ENCODE measurements at places on chromosomes 12 and 14. TPM values are rescaled to one million over a fixed set of nuclear protein-coding genes. Genes with fewer than 3 reads are reported as not detected.
A peak's percentile ranks its signal among the peaks of the same experiment; 100 is the strongest.

DNA sequence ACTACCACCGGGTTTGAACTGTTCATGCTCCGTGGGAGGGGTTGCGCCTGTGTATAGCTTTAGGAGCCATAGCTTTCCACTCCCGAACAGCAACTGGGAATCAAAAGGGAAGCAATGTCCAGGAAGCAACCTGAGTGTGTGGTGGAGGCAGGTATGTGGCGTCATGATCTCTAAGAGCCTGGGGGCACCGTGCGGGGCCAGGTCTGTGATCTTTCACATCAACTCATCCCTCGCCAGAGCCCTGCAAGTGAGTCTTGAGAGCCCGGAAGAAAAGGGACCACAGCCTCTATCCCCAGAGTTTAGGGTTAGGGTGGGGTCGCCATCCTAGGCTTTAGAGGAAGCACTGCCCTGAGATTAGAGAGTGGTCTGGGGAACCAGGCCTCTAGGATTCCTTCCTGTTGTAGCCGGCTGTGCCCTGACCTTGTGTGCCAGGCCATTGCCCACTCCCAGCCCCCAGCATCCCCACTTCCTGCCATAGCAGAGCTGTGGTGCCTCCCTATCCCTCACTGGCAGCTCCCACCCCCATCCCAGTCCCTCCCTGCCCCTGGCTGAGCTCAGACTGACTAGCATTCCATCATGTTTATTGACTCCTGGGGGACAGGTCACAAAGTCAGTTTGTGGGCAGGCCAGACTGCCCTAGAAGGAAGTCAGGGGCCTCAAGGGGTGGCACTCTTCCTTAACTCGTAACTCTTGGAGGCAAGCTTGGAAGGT lies 745 bp upstream of the ADCY4 start:
- no peak for DNase-seq
- H3K4me3 ChIP-seq = no peak overlapping the region
- H3K4me1 ChIP-seq = peaks cover 66% of the 10 kb centered on the region
- peaks cover 45% of the 10 kb centered on the region for H3K27me3 ChIP-seq

The RD3L gene
- total RNA-seq = not detected

GRCh38 chr12:77734214-77734883 lies 96.3 kb upstream of the NAV3 start:
- H3K36me3 ChIP-seq = no peaks in the 10 kb centered on the region
- H3K27ac ChIP-seq = no peak overlapping the region
- no peaks in the 10 kb centered on the region for H3K4me1 ChIP-seq
- no peak overlapping the region for H3K4me3 ChIP-seq

GRCh38 chr12:108738170-108738569 lies 6.9 kb upstream of the CORO1C start:
- no peaks in the 10 kb centered on the region for H3K36me3 ChIP-seq
- H3K27ac ChIP-seq = no peak overlapping the region
- no peaks in the 10 kb centered on the region for H3K27me3 ChIP-seq
- no peak overlapping the region for H3K4me3 ChIP-seq
- H3K4me1 ChIP-seq = no peaks in the 10 kb centered on the region
- DNase-seq = no peak

- no peaks in the 10 kb centered on the region for H3K27me3 ChIP-seq
- DNase-seq = no peak
- H3K4me1 ChIP-seq = no peaks in the 10 kb centered on the region
- H3K4me3 ChIP-seq = no peak overlapping the region
- no peak overlapping the region for H3K27ac ChIP-seq
- no peaks in the 10 kb centered on the region for H3K36me3 ChIP-seq
Measured at GRCh38 chr12:117404203-117404853, 42.9 kb upstream of the NOS1 start.

DNA sequence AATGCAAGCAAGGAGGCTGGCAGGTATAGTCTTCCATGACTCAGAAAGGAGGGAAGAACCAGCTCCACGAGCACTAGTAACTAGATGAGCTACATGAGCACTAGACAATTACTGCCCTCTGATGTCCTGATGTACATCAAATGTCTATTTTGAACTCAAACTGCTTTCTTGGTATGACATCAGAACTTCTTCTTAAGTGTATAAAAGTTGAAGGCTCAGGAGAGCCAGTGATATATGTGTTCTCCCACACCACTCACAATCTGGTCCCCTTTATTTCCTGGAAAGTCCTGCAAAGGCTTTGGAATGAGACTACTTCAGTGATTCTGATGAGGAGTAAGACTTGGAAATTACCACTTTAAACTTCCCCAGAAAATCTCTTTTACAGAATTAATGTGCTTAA lies 18.5 kb upstream of the DHRS7 start:
- no peaks in the 10 kb centered on the region for H3K27me3 ChIP-seq
- no peak for DNase-seq
- peak overlapping the region; percentile 81 for H3K27ac ChIP-seq
- H3K36me3 ChIP-seq = no peaks in the 10 kb centered on the region

DNA sequence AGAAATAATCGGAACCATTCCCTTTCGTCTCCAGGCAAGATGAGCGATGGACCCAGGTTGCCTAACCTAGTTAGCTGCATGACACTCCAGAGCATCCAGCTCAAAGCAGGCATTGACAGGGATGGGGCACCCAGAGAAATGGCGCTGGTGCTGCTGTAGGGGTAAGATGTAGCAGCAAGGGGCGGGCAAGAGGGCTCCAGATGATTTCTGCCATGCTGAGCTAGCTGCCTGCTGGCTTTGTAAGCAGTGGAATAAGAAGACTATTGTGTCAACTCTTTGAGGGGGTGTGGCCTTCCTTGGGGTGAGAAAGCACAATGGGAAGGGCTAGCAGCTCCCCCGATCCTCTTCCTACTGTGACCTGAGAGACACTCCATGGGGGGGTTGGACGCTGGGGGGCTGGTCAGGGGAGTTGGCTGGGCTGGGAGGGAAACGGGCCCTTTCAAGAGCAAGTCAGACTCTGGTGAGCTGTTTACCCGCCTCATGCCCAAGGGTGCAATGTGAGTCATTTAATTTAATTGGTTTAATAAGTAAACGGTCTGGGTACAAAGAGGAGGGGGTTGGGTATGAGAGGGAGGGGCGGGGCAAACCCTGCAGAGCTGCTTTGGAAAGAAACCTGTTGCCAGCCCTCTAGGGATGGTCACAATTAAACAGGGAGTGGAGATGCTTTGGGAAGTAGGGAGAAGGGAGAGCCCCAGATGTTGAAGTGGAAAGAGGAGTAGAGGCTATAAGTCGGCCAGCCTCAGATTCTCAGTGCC lies 50.5 kb downstream of the B4GALNT3 start:
- H3K4me1 ChIP-seq = no peaks in the 10 kb centered on the region
- no peak for DNase-seq
- no peak overlapping the region for H3K4me3 ChIP-seq
- peaks cover 10% of the 10 kb centered on the region for H3K27me3 ChIP-seq
- H3K36me3 ChIP-seq = no peaks in the 10 kb centered on the region

GRCh38 chr14:90593254-90594040 lies 196.6 kb downstream of the CALM1 start:
- H3K27ac ChIP-seq = no peak overlapping the region
- no peaks in the 10 kb centered on the region for H3K36me3 ChIP-seq
- DNase-seq = no peak
- no peaks in the 10 kb centered on the region for H3K4me1 ChIP-seq

GRCh38 chr12:95533985-95534384 lies 17.3 kb downstream of the USP44 start:
- no peaks in the 10 kb centered on the region for H3K4me1 ChIP-seq
- H3K36me3 ChIP-seq = no peaks in the 10 kb centered on the region
- no peaks in the 10 kb centered on the region for H3K27me3 ChIP-seq
- no peak for DNase-seq

DNA sequence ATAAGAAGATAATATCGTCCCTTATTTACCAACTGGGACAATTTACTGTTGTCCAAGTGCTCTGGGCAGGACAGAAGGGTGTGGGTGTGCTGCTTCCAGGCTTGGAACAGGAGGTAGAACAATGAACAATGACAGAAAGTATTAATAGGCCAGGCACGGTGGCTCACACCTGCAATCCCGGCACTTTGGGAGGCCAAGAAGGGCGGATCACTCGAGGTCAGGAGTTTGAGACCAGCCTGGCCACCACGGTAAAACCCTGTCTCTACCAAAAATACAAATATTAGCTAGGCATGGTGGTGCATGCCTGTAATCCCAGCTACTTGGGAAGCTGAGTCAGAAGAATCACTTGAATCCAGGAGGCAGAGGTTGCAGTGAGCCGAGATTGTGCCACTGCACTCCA lies 2.5 kb downstream of the IFI27 start:
- no peak overlapping the region for H3K27ac ChIP-seq
- no peaks in the 10 kb centered on the region for H3K36me3 ChIP-seq
- no peak overlapping the region for H3K4me3 ChIP-seq
- H3K27me3 ChIP-seq = peaks cover 33% of the 10 kb centered on the region

GRCh38 chr12:4112734-4113325 lies 160.7 kb upstream of the CCND2 start:
- no peak for DNase-seq
- no peaks in the 10 kb centered on the region for H3K36me3 ChIP-seq
- no peaks in the 10 kb centered on the region for H3K27me3 ChIP-seq
- peaks cover 13% of the 10 kb centered on the region for H3K4me1 ChIP-seq

The HOXC10 gene
- total RNA-seq = not detected

DNA sequence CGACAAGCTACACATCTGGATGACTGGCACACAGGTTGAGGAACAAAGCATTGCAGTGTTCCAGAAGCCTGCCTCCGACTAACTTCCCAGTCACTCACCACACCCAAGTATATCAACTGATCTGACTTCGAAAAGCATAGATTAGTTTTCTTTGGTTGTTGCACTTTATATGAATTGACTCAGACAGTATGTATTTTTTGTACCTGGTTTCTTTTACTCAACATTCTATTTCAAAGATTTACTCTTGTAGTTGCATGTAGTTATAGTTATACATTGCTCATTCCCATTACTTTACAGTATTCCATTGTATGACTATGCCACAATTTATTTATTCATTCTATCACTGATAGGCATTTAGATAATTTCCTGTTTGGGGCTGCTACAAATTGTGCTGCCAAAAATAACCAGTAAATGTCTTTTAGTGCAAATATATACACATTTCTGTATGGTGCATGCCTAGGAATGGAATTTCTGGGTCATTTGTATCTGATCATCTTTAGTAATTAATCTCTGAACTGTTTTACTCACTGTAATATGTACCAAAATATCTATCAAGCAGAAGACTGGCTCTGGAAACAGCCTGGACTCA lies 17.8 kb downstream of the PLCZ1 start:
- no peaks in the 10 kb centered on the region for H3K36me3 ChIP-seq
- no peak for DNase-seq
- no peaks in the 10 kb centered on the region for H3K4me1 ChIP-seq
- H3K27me3 ChIP-seq = no peaks in the 10 kb centered on the region
- no peak overlapping the region for H3K27ac ChIP-seq
- no peak overlapping the region for H3K4me3 ChIP-seq

DNA sequence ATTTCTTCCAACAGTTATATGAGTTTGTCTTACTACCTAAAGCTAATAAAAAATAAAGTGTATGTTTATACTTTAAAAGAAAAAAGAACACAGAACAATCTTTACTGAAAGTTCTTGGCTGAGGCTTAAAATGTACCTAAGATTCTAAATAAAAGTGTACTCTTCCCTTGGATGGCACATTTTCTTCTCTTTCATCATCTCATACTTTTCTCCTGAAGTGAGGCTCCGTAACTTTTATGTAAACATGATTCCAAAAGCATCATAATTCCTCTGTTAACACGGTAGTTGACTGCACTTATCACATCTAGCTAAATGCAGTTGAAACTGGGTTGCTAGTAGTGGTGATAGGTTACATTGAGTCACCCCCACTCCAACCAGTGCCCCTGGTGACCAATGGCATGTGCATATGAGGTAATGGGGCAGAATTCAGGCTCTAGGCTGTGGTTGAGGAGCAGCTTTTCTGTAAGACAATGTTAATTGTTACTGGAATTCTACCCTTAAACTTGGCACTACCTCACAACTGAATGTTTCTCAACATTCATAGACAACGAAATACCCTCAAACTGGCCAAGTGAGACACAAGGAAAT lies 38.4 kb downstream of the WASHC3 start:
- no peak overlapping the region for H3K27ac ChIP-seq
- no peaks in the 10 kb centered on the region for H3K36me3 ChIP-seq
- H3K4me1 ChIP-seq = no peaks in the 10 kb centered on the region
- no peaks in the 10 kb centered on the region for H3K27me3 ChIP-seq
- no peak for DNase-seq
- no peak overlapping the region for H3K4me3 ChIP-seq

- H3K27me3 ChIP-seq = no peaks in the 10 kb centered on the region
- no peak overlapping the region for H3K4me3 ChIP-seq
- no peak for DNase-seq
Measured at GRCh38 chr14:31945701-31946100, 131.4 kb upstream of the ARHGAP5 start.

The MMP19 gene
- not detected for total RNA-seq

- no peaks in the 10 kb centered on the region for H3K4me1 ChIP-seq
- H3K36me3 ChIP-seq = no peaks in the 10 kb centered on the region
- H3K4me3 ChIP-seq = no peak overlapping the region
- H3K27ac ChIP-seq = no peak overlapping the region
Measured at GRCh38 chr12:53786411-53786810, 34.6 kb upstream of the CISTR start.

GRCh38 chr14:67734675-67735074 lies 33.0 kb downstream of the RDH12 start:
- no peaks in the 10 kb centered on the region for H3K27me3 ChIP-seq
- no peak overlapping the region for H3K4me3 ChIP-seq
- no peak for DNase-seq
- no peaks in the 10 kb centered on the region for H3K36me3 ChIP-seq

DNA sequence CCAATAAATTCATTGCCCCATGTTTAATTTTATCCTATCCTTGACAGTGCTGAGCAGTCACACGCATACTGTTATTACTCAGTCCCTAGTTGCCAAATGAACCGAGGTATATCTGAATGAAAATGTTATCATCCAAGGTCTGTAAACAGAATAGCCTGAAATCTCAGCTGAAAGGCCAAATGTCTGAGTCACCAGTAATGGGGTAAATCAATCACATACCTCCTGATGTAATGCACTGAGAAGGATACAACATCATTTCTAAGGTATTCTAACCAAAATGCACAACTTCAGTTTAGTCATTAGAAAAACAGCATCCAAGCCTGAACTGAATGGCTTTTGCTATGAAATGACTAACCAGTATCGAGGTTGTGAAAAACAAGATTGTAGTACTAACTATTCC lies 228.6 kb downstream of the DPF3 start:
- no peaks in the 10 kb centered on the region for H3K4me1 ChIP-seq
- no peak overlapping the region for H3K27ac ChIP-seq
- H3K27me3 ChIP-seq = peaks cover 9% of the 10 kb centered on the region
- no peaks in the 10 kb centered on the region for H3K36me3 ChIP-seq
- H3K4me3 ChIP-seq = no peak overlapping the region

GRCh38 chr14:67480011-67480410 lies 8.5 kb downstream of the TMEM229B start:
- no peak for DNase-seq
- H3K27me3 ChIP-seq = no peaks in the 10 kb centered on the region
- no peak overlapping the region for H3K4me3 ChIP-seq
- peaks cover 2% of the 10 kb centered on the region for H3K4me1 ChIP-seq
- H3K27ac ChIP-seq = no peak overlapping the region

- no peak for DNase-seq
- H3K4me3 ChIP-seq = no peak overlapping the region
- no peaks in the 10 kb centered on the region for H3K4me1 ChIP-seq
- no peaks in the 10 kb centered on the region for H3K36me3 ChIP-seq
- H3K27ac ChIP-seq = no peak overlapping the region
Measured at GRCh38 chr14:100892496-100893227, 10.9 kb downstream of the RTL1 start.

- H3K27me3 ChIP-seq = no peaks in the 10 kb centered on the region
- no peak overlapping the region for H3K27ac ChIP-seq
- H3K4me3 ChIP-seq = no peak overlapping the region
Measured at GRCh38 chr14:68401855-68402254, 391.0 kb downstream of the ZFP36L1 start.

Measured in T-cell (primary cell).